ENCODE measurements at places on chromosomes 4 and X. TPM values are rescaled to one million over a fixed set of nuclear protein-coding genes. Genes with fewer than 3 reads are reported as not detected.

DNA sequence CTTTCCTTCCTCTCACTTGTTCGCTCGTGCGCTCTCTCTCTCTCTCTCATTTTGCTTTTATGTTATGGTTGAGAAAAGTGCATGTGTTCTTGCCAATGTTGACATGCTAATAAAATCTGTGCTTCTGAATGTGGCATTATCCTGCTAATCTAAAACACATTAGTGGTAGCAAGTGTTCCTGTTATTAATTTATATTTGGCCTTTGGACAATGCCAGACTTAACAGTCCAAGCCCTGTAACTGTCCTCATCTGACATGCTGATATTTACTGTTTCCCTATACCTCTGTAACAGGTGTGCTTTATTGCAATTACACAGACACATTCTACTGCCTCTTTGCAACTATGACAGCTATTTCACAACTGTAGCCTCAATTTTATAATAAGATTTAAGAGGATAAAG lies 2.7 kb downstream of the PPARGC1A start:
- no peak for DNase-seq

GRCh38 chrX:105725228-105725627 lies 97.1 kb upstream of the NRK start:
- DNase-seq: no peak

DNA sequence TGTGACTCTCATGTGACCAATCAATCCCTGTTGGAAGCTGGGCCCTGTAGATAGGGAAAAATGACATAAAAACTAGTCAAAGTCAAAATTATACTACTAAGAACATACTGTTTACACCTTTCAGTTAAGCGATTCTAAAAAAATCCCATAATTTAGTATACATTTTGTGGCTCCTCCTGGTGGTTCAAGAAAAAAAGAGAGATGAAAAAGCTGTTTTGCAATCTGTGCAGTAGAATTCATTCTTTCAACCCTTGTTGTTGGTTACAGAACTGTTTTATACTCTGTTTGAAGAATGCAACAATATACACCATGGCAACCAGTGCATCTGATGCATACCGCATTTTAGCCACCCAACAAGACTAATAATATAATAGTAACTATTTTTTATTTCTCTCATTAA lies 66.8 kb upstream of the ANK2 start:
- DNase-seq: no peak

- no peak for DNase-seq
Observed at GRCh38 chr4:110004556-110004955, 91.9 kb downstream of the EGF start.

DNA sequence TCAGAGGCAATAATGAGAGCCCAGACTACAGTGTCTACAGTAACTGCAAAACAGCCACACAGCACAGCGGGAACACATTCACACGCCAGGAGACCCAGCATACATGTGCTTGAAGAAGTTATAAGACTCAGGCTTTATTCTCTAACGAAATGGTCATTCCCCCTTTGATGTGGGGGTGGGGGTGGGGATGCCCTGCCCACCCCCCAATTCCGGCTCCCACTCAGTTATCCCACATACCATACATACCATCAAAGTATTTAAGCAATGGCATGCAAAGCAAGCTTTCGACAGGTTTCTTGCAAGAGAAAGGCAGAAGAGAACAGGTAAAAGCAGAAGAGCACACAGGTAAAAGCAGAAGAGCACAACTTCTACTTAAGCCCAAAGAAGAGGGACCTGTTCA lies 3.6 kb downstream of the MECP2 start:
- DNase-seq: no peak

- DNase-seq: no peak
Observed at GRCh38 chr4:3116955-3117354, 42.5 kb downstream of the HTT start.

DNA sequence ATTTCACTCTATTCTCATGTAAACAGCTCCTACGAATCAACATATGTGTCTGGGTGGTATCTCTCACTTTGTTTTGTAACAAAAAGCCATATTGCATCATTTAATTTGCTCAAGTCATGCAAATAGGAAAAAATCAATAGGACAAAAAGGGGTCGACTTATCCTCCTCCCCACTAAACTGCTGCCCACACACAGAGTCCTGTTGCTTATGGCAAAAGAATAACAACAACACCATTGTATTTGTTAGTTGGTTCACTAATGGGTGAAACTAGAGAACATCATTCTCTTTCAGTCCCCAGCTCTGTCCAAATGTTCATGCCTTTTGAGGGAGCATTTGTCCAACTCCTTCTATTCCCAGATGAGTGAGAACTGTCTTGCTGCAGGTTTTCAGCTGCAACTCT lies 2.1 kb downstream of the HHIP start:
- DNase-seq: no peak

Gene EOLA1
- 10.5 TPM for total RNA-seq

DNA sequence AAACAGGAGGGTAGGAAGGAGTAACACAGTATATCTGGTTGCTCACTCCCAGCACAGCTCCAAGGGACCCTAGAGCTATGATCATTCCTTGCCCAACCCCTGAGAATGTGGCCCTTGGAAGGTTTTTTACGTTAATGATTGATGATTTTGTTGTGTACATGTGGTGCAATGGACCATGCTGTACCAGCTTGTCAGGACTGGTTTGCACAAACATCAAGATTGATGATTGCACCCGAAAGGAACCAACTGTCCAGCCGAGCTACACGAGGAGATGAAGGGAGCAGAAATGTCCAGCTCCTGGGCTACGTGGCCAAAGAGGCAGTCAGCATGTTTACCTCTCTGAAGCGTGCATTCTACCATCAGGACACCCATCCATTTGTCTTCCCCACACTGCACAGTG lies 83.2 kb upstream of the USP9X start:
- DNase-seq: no peak

GRCh38 chrX:54237014-54237413 lies 54.0 kb upstream of the FAM120C start:
- no peak for DNase-seq

Gene MTNR1A
- not detected for total RNA-seq

DNA sequence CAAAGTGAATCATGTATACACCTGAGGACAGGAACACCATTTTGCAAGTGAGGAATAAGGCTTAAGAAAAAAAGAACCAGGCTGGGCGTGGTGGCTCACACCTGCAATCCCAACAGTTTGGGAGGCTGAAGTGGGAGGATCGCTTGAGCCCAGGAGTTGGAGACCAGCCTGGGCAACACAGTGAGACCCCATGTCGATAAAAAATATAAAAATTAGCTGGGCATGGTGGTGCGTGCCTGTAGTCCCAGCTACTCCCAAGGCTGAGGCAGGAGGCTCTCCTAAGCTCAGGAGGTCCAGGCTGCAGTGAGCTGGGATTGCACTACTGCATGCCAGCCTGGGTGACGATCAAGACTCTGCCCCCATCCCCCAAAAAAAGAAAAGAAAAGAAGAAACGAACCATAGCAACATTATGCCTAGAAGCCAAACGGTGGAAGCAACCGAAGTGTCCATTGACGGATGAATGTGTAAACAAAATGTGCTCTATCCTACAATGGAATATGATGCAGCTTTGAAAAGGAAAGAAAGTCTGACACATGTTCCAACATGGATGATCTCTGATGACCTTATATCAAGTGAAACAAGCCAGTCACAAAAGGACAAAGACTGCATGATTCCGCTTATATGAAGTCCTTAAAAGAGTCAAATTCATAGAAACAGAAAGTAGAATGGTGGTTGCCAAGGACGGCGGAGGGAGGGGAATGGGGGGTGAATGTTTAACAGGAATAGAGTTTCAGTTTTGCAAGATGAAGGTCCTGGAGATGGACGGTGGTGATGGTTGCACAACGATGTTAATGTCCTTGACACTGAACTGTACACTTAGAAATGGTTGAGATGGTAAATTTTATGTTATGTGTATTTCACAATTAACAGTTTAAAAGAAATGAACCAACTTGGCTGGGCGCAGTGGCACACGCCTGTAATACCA lies 8.6 kb upstream of the KIAA0232 start:
- DNase-seq: peak; percentile 28

DNA sequence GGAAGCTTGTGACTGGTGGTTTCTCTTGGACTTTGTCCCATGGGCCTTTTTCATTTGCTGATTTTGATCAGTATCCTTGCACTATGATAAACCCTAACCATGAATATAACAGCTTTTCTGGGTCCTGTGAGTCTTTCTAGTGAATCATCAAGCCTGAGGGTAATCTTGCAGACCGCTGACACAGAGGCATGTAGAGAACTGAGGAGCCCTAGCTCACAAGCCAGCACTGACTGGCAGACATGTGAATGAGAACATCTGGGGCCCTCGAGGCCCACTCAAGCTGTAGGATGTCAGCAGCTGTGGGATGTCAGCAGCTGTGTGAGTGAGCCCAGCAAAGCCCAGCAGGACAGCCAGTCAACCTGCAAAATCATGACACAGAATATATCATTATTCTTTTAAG lies 36.7 kb downstream of the HMGB3 start:
- peak; percentile 83 for DNase-seq

- DNase-seq: peak; percentile 90
Observed at GRCh38 chrX:115560211-115560977, 580 bp upstream of the PLS3 start.

DNA sequence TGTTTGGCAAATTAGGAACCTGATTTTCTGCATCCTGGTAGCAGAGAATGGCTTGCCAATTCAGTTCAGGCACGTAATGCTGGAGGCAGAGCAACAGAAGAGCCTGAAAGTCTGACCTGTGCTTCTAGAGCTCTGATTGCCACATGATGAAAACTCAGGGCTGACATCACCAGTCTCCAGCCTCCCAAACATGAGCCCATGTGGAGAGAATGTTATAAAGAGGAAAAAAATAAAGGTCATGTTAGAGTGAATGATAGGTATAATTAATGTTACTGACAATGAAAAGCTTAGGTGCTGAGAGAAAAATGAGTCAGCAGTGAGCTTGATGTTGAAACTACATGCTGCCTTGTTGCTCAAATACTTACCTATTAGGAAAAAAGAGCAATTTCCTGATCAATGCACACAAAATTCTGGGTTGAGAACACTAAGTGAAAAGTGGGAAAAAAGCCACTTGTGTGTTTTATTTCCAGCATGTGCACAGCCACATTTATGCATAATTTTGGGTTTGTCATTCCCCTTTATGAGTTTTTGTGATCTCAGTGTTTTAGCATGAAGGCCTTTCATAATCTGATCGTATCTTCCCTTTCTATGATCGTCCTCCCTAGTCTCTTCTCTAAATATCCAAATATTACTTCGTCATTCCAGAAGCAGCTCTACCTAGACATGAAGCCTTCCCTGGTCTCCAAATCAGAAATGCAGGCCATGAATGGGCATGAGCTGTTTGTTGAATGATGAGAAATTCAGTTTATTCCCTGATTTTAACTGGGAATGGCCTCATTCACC lies 113.3 kb upstream of the CPEB2 start:
- peak; percentile 84 for DNase-seq

DNA sequence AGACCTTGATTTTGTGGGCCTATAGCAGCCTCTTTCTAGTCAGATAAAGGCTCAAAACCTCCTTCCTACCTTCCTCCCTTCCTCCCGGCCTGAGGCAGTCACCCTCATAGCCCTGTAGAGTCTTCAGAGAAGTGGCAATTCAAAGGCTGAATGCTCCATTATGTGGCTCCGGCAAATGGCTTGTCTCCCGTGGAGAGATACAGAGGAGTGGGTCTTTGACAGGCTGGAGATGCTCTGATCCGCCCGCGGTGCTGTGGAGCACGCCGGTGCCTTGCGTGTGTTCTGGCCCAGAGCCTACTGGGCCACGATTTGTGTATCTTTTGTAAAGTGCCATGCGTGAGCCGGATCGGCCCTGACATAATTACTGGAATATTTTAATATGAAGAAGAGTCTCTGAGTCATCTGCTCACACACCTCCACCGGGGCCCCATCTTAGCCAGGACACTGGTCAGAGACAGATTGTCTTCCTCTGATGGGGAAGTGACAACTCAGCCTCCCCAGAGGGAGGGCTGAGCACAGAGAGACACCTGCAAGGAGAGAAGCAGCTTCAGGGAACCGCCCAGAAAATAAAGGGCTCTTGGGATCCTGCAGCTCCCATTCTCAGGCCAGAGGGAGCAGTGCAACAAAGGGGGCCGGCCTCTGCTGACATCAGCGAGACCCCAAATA lies 88.7 kb downstream of the DCTD start:
- DNase-seq: no peak

GRCh38 chrX:150012647-150013381 lies 74.5 kb upstream of the EOLA2 start:
- no peak for DNase-seq

- no peak for DNase-seq
Observed at GRCh38 chr4:100062921-100063320, 112.8 kb upstream of the H2AZ1 start.

- DNase-seq: no peak
Observed at GRCh38 chrX:46436744-46437143, 108.5 kb downstream of the ZNF674 start.

Gene CFP
- total RNA-seq: 0.11 TPM

Gene MPP1
- total RNA-seq: 9.0 TPM

Gene FMR1
- 26.4 TPM for total RNA-seq

- no peak for DNase-seq
Observed at GRCh38 chr4:45410701-45411210, 684.4 kb upstream of the GNPDA2 start.

GRCh38 chrX:15761564-15762191 lies 23.6 kb downstream of the CA5B start:
- peak; percentile 1 for DNase-seq

DNA sequence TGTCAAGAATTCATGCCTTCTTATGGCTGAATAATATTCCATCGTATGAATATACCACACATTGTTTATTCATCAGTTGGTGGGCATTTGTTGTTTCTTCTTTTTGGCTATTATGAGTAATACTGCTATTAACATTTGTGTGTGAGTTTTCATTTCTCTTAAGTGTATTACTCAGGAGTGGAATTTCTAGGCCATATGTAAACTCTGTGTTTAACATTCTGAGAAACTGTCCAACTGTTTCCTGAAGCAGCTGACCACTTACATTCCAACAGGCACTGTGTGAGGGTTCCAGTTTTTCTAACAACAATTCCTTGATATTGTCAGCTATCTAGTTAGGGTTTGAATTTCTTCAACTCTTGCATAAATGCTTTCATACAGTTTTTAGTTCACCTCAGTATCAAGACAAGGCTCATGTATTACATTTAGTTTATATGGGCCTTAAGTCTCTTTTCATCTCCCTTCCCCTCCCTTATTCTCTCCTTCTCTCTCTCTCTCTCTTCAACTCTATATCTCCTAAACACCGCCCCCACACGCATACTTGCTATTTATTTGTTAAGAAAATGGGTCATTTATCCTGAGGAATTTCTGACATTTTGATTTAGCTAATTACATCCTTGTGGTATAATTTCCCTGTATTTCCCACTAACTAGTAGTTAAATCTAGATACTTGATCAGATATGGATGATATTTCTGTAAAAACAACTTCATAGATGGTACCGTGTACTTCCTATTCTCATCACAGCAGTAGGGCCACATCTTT lies 77.4 kb downstream of the WDR19 start:
- DNase-seq: no peak

DNA sequence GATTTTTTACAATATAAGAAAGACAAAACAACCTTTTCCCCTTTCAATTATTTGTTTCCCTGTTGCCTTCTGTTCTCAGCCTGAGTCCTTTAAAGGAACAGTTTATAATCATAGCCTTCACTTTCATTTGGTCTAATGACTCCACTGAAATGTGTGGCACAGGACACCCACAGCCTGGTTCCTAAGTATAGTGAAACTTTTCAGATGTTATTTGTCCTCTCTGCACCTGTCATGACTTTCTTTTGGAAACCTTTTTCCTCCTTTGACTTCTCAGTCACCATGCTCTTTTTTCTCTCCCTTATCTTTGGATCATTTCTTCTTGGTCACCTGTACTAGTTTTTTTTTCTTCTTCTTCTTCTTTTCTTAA lies 237.8 kb upstream of the ANXA3 start:
- DNase-seq: no peak

Measured in foreskin keratinocyte (primary cell).